ENCODE measurements at places on chromosomes 6 and 20. TPM values are rescaled to one million over a fixed set of nuclear protein-coding genes. Genes with fewer than 3 reads are reported as not detected.

The KIFC1 gene
- total RNA-seq, result 37.4 TPM

The SAPCD1 gene
- 13.2 TPM for total RNA-seq

The RNF5 gene
- 39.9 TPM for total RNA-seq

The SLC17A3 gene
- not detected for total RNA-seq

The RGS17 gene
- 2.1 TPM for total RNA-seq

The SCUBE3 gene
- 1.0 TPM for total RNA-seq

The IL20RA gene
- not detected for total RNA-seq

The TTBK1 gene
- total RNA-seq, result not detected

The LY6G6C gene
- not detected for total RNA-seq

The EPPIN gene
- not detected for total RNA-seq

The FOXA2 gene
- total RNA-seq, result 0.19 TPM

The HLA-DQB2 gene
- 0.19 TPM for total RNA-seq

The GRM4 gene
- total RNA-seq, result not detected

The SLC22A1 gene
- 0.05 TPM for total RNA-seq

The WFDC11 gene
- not detected for total RNA-seq

The LAMA4 gene
- total RNA-seq, result 128 TPM

The HACE1 gene
- 5.4 TPM for total RNA-seq

The CPXM1 gene
- total RNA-seq, result not detected
